Stimulated activated memory B cell treated with anti-CD40 and anti-IgM and Interleukin-4, amounts not matched to agents 10 μg/mL and 1 μg/mL and 100 μg/mL, for 72 hours (primary cell): ENCODE measurements at places on chromosomes 16 and 17.
A peak's percentile ranks its signal among the peaks of the same experiment; 100 is the strongest.

DNA sequence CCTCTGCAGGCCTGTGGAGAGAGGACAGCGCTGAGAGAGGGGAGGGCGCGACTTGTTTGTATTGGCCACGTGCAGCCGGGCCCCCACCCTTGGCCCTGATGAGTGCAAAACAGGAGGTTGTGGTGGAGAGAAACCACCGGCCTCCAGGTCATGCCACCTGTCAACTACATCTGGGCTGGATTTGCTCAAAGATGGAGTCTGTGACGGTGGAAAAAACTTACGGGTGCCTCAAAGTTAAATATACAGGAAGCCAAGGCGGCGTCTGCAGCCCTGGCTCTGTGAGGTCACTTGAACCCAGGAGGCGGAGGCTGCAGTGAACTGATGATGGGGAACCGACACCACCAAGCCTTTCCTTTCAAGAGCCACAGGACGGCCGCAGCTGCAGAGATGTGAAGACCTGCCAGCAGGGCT, 15.7 kb downstream of the C16orf74 start:
- peak; percentile 93 for ATAC-seq

DNA sequence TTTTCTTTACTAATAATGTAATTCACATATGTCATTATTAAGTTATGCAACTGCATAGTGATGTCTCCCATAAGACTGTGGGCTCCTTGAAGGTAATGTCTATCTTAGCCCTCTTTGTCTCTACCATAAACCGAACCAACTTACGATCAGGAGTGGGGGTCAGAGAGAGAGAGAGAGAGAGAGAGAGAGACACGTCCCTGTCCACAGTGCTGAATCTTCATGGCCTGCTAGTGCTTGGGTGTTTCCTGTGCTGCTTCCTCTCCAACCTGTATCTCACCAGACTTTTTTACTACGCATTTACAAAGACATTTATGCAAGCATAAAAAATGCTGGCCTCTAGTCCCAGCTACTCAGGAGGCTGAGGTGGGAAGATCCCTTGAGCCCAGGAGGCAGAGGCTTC, 52.2 kb upstream of the HAPSTR1 start:
- ATAC-seq = no peak

GRCh38 chr17:2061441-2061958, 6.6 kb downstream of the HIC1 start:
- ATAC-seq = no peak

DNA sequence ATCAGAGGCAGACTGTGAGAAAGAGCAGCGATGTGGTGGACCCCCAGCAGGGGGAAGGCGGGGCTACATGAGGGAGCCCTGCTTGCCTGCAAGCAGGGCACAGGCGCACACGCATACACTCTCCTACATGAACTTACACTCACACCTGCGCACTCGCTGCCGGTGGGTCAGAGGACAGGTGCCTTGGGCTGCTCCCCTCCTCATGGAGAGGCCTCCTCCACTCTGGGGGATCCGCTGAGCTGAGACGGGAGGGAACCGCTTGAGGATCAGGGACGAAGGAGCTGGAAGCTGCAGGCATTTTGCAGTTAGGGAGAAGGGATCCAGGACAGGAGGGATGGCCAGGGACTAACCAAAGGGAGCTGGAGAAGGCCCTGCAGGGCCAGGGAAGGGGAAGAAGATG, 14.2 kb downstream of the OSBPL7 start:
- ATAC-seq = no peak

DNA sequence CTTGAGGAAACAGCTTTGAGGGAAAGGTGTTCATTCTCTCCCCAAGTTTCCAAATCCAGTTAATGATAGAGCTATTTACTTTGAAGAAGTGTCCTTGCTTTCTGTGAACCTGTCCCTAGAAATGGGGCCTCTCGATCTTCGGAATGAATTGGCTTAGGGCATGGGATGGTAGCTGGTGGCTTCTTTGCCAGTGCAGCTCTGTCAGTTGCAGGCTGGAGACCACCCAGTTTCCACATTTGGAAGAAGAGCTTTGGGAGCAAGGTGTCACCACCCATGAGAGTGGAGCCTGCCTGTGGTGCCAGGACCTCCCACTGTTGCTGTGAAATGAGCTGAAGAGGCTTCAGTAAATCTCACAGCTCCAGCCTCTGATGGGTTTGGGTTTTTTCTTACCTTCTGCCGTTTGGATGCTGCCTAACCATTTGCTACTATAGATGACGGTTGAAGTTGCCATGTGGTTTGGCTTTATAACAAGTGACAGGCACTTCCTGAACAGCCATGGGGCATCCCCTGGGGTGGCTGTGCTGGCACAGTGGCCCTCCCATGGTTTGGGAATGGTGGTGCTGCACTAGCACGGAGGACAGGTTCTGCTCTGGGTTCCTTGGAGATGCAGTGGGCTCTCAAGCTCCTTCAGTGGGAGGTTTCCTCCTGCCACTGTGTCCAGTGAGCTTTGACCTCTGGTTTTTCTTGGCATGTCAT, 19.5 kb upstream of the SLC5A10 start:
- no peak for ATAC-seq

GRCh38 chr16:49055824-49056545, 225.7 kb downstream of the CBLN1 start:
- ATAC-seq = peak; percentile 6

GRCh38 chr17:17508019-17508535, 11.9 kb upstream of the RASD1 start:
- no peak for ATAC-seq

GRCh38 chr16:1917665-1918350, 407 bp downstream of the HS3ST6 start:
- no peak for ATAC-seq

- no peak for ATAC-seq
Observed at GRCh38 chr16:25210758-25211157, 6.0 kb upstream of the AQP8 start.

GRCh38 chr16:78742501-78743283, 643.2 kb downstream of the WWOX start:
- peak; percentile 96 for ATAC-seq

DNA sequence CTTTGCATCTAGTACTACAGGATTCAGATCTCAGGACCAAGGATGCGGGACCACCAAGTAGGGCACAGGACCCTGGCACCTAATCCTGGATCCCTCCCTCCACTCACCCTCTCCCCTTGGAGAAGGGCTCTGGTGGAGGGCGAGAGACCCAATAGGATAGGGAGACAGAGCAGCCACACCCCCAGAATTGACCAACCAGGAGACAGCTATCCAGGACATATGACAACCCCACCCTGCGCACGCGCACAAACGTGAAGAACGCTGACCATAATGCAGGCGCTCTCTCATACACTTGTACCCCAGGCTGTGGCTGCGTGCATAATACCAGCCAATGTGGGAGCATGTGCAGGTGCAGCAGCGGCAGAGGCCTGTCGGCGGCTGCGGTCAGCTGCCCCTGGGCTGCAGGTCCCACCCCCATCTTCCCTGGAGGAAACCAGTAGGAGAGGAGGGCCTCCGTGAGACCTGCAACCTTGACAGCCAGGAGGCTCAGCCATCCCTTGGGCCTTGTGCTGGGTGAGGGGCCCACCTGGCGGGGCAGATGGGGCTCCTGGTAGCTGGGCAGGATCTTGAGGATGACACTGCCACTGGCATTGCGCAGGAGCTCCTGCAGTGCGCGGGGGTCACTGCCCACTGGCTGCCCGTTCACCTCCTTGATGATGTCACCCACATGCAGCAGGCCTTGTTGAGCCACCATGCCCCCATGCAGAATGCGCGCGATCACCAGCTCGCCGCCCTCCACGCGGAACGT, 25.4 kb downstream of the MPP2 start:
- ATAC-seq = no peak

- no peak for ATAC-seq
Observed at GRCh38 chr17:67931227-67931626, 65.0 kb downstream of the C17orf58 start.

- ATAC-seq = no peak
Observed at GRCh38 chr17:33868899-33869298, 386.2 kb upstream of the CCL2 start.

- no peak for ATAC-seq
Observed at GRCh38 chr16:31184888-31185287, 4.9 kb downstream of the FUS start.

DNA sequence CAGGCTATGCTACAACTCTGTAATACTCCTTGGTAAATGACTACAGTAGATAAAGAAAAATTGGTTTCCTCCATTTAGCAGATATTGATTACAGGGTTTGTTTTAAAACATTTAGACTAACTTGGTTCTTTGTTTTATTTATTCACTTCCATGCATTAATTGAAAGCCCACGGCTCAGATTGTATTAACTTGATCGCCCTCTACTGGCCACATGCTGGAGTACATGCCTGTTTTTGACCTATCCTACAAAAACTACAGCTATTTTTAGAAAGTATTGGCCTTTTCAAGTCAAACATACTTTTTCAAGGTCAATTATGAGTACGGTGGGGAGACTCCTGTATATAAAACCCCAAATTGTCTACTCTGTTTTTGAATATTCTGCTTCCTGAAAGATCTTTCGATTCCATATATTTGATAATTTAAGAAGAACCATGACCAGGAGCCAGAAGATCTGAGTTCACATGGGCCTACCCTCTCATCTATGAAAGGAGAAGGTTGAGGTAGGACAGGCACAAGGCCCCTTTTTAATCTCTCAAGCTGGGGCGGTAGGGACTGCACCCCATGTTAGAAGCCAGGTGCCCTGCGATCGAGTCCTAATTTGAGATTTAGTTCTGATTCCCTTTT, 51.8 kb downstream of the CA10 start:
- ATAC-seq = no peak

DNA sequence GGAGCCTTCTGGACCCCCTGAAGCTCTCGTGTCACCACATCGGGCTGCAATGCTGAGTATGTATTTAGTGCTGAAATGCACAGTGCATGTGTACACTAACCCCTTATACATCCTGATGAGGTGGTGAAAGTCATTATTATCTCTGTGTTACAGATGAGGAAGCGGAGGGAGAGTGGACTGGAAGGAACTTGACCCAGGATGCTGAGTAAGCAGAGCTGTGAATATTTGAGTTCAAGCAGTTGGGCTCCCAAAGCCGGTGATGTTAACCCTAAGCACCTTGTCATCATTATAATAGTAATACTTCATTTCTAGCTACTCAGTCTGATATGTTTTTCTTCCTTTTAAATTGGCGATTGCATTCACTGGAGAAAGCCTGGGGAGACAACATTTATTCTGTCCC, 25.9 kb upstream of the NKD1 start:
- no peak for ATAC-seq

DNA sequence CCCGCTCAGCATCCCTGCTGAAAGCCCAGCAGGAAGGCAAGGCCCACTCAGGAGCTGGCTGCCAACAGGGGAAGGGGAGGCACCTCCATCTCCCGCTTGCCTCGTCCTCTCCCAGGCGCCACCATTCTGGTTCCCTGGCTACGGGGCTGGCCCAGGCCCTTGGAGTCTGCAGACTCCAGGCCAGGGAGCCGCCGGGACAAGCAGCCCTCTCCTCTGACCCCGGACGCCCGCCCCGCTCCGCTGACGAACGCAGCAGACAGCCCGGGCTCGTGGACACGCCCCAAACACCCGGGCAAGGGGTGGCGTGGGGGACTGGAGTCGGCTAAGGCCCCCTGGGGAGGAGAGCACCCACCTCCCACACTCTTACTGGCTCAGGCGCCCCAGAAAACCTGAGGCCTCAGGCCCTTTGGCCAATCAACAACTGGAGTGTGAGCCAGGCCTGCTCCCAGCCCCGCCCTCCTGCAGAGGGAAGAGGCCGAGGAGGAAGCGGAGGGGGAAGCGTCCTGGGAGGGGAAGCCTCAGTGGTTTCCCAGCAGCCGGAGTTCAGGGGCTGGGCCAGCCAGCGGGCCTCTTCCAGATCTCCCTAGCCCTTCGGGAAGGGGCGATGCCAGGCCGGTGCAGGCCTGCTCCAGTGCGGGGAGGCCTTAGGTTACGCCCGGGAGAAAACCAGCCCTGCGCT, 4.2 kb downstream of the MNT start:
- ATAC-seq = no peak

GRCh38 chr17:65857718-65858117, 296.3 kb upstream of the AXIN2 start:
- no peak for ATAC-seq

DNA sequence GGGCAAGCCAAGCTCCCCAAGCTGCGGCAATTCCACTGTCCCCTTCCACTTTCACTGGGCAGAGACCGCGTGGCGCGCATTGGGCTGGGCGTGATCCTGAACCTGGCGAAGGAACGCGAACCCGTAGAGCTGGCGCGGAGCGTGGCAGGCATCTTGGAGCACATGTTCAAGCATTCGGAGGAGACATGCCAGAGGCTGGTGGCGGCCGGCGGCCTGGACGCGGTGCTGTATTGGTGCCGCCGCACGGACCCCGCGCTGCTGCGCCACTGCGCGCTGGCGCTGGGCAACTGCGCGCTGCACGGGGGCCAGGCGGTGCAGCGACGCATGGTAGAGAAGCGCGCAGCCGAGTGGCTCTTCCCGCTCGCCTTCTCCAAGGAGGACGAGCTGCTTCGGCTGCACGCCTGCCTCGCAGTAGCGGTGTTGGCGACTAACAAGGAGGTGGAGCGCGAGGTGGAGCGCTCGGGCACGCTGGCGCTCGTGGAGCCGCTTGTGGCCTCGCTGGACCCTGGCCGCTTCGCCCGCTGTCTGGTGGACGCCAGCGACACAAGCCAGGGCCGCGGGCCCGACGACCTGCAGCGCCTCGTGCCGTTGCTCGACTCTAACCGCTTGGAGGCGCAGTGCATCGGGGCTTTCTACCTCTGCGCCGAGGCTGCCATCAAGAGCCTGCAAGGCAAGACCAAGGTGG, 9.8 kb downstream of the SARM1 start:
- ATAC-seq = no peak

DNA sequence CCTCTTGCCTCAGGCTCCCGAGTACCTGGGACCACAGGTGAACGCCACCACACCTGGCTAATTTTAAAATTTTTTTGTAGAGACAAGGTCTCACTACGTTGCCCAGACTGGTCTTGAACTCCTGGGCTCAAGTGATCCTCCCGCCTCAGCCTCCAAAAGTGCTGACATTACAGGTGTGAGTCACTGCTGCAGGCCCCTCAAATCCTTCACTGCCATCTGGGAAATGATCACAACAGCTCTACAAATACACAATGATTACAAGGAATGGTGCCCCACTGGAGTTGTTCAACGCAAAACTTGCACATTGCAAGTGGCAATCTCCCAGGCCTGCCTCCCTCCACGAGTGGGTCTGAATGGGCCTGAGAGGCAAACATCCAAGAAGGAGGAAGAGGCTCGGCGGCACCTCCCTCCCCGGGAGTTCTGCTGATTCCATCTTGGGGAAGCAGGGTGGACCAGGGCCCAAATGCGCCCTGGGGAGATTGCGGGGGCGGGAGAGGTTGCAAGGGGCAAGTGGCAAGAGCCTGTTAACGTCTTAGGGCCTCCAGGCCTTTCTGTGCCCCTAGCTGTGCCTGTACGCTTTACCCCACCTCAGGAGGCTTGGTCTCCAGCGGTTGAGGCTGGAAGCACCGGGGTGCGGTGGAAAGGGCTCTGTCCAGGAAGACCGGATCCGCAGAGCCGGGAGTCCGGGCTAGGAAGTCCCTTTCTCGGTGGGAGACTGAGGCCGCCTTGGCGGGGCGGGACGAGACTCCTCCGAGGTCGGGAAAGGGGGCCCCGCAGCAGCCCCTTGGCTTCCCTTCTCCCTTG, 656 bp upstream of the IGFBP4 start:
- no peak for ATAC-seq

- no peak for ATAC-seq
Observed at GRCh38 chr17:20066253-20066652, 57.1 kb downstream of the SPECC1 start.

GRCh38 chr17:57900991-57901743, 51.3 kb upstream of the MRPS23 start:
- no peak for ATAC-seq

GRCh38 chr16:50269769-50270509, 3.6 kb downstream of the ADCY7 start:
- no peak for ATAC-seq
